Adipocyte (in vitro differentiated cells): ENCODE measurements at places on chromosomes 11 and 22.

DNA sequence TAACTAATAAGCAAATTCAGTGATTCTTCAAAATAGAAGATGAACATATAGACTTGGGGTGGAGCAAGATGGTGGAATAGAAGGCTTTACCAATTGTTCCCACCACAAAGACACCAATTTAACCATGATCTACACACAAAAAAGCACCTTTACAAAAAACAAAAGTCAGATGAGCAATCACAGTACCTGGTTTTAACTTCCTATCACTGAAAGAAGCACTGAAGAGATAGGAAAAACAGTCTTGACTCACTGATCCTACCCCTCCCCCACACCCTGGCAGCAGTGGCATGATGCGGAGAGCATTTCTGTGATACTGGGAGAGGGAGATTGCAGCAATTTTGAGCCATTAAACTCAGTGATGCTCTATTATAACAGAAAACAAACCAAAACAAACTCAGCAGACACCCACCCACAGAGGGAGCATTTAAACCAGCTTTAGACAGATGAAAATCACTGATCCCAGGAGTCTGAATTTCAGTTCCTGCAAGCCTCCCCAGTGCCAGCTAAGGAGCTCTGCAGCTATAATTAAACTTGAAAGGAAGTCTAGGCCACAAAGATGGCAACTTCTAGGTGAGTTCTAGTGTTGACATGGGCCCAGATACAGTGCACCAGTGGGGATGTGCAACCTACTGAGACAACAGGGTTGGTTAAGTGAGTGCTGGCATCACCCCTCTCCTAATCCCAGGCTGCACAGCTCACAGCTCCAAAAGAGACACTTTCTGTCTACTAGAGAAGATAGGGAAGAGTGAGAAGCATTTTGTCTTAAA lies 161.8 kb upstream of the GRIA4 start:
- no peak for DNase-seq

- peak; percentile 94 for DNase-seq
Observed at GRCh38 chr11:116879800-116880625, 42.6 kb upstream of the APOA1 start.

- peak; percentile 93 for DNase-seq
Observed at GRCh38 chr11:76752321-76753143, 30.6 kb upstream of the TSKU start.

DNA sequence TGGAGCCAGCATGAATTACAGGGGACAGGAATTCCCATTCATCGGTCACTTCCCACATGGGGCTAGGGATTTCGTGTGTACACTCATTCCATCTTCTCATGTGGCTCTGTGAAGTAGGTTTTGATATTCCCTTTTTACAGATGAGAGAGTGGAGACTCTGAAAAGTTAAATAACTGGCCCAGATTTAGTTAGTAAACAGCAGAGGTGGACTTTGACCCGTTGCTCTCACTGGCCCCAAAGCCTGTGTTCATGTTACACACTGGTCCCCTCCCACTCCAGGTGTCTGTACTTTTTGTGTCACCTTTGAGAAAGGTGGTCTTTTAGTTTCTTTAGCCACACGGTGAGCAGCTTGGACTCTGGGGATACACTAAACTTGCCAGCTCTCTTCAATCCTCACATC lies 108.5 kb downstream of the MICAL2 start:
- no peak for DNase-seq

DNA sequence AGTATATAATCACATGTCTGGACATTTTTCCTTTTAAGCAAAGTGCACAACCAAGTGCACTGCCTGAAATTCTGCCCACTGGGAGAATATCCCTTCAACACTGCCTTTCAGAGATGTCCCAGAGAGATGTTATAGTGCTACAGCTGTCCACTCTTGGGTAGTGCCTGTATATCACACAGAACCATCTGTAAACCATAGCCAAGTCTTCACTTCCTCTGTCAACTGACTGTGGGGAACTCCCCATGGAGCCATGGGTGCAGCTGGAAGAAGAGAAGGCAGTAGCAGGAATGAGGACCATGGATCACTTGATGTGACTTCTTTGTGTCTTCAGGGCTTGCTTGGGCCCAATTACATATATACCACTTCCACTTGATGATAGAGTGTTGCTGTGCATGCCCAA lies 44.6 kb upstream of the LIN7C start:
- no peak for DNase-seq
